Hippocampal formation (tissue), 2 donors: ENCODE measurements at places on chromosomes 2 and 18.

GRCh38 chr2:130791617-130791939 lies 36.2 kb downstream of the AMER3 start:
- peak; percentile 21 for DNase-seq

DNA sequence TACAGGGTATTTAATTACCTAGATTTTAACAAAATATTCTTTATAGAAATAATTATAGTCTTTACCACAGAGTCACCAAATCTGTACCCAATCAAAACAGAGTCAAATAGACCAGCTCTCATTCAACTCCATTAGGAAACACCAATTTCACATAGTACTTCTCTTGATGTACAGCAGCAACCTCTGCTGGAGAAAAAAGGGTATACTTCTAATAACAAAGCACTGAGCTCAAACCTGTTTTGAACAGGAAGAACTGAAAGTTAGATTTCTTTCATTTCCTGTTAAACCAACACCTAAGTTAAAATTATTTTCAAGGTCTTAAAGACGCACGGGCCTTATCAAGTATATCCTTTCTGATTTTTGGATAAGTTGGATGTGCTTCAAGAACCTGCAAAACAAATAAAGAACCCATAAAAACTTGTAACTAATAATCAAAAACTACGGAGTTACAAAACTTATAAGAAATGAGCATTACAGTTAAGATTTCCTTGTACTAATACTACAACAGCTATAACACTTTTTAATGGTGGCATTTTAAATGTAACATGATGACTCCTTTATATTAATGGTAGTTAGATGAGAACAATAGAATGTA lies 79.0 kb downstream of the TTC21B start:
- DNase-seq = peak; percentile 82

GRCh38 chr18:3660739-3661515 lies 211.0 kb downstream of the TGIF1 start:
- DNase-seq = no peak

- no peak for DNase-seq
These were observed 20.1 kb downstream of the SH3RF3 start for GRCh38 chr2:109148991-109149645.

DNA sequence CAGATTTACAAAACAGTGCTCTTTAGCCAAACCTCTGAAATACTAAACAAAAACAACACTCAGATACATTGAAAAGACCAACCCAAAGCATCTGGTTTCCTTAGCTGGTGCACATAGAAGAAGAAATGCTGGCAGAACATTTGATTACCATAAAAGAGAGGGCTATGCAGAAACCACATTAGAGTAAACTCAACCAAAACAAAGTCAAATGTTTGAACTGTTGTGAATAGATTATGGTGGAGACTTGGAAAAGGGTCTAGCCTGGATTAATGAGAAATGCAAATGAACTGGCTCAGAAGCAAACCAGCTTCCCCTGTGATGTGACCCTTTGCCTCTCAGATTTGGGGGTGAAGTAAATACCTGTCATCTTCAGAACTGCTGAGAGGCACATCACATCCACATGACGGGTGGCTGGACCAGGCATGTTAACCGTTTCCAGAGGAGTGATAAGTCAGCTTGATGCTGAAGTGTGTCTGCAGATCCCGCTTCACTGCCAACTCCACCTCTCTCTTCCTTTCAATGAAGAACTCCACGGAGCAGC lies 153.0 kb downstream of the NRP2 start:
- no peak for DNase-seq

DNA sequence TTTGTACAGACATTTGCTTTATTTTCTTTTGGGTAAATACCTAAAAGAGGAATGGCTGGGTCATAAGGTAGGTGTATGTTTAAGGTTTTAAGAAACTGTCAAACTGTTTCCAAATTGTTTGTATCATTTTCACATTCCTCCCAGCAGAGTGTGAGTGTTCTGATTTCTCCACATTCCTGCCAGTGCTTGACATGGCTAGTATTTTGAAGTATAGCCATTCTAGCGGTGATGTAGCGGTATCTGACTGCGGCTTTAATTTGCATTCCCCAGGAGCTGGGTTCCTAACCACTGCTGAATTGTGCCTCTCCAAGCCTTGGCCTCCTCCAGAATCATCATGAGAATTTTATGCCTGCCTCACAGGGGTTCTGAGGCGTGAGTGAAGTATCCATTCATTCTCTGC lies 61.8 kb upstream of the ARL4C start:
- no peak for DNase-seq

DNA sequence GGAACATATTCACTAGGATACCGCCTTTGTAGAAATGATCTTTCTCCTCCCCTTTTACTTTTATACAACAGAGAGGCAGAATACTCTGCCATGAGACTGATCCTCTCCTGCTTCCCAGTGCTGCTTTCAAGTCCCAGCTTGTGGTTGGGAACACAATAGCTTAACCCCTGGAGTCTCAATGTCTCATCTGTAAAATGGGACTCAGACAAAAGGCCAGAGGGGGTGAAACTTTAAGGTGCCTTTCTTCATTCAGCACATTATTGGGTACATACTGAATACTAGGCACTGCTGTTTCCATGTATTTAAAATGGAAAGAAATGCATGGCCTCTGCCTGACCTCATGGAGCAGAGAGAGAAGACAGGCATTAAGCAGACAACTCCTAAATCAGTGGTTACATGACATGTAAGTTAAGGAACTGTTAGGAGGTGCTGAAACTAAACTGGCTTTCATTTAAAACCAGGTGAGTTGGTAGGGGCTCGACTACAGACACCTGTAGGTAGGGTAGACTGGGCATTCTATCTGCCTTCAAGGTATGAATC lies 53.8 kb downstream of the MAP4K4 start:
- no peak for DNase-seq

- no peak for DNase-seq
These were observed 263.8 kb downstream of the KCNE4 start for GRCh38 chr2:223315813-223316212.
